ENCODE measurements at places on chromosomes 2 and 18. TPM values are rescaled to one million over a fixed set of nuclear protein-coding genes. Genes with fewer than 3 reads are reported as not detected.

DNA sequence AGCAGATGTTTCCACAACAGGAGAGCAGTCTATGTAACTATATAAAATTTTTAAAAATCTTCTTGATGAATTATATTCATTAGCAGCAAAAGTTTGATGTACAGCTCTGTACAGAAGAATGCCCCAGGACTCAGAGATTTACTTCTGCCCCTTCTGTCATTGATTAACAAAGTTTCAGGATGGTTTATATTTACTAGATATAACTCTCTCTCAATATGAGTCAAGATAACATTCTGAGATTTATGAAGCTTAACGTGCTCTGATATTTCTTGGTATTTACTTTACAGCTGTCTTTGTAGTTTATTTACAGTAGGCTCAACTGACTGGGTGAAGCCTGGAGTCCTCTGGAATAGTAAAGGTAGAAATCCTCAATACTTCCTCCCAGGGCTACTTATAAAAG lies 93.6 kb upstream of the HNMT start:
- no peak for DNase-seq

DNA sequence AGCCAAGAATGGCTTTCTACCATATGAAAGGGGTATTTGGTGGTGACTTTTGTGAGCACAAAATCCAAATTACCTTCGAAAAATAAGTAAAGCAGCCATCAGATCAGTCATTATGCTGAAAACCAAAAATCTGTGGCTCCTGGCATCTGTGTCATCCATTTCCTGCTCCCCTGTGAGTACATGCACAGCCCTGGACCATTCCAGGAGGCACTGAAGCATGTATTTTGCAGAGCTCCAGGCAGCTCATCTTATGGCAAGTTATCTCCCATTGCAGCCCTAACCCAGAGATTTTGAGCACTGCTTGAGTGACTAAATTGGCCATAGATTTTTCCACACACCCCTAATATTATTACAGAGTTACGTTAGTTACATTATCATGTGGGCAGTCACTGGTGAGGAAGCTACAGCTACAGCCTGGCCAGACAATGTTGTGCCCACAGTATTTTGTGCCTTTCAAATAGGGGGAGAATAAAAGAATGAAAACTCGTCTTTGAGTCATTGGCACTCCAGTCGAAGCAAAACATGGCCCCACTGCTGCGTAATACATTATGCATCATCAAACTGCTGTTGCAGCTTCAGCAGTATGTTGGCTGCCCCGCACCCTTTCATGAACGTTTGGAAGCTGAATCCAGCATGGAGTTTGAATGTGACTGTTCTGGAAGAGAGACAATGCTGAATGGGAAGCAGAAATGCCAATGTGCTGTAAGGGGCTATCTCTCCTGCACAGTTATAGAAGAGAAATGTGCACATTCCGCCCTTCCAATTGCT lies 702.2 kb downstream of the RNF144A start:
- DNase-seq = no peak

GRCh38 chr2:172698041-172698863 lies 37.4 kb upstream of the RAPGEF4 start:
- no peak for DNase-seq

DNA sequence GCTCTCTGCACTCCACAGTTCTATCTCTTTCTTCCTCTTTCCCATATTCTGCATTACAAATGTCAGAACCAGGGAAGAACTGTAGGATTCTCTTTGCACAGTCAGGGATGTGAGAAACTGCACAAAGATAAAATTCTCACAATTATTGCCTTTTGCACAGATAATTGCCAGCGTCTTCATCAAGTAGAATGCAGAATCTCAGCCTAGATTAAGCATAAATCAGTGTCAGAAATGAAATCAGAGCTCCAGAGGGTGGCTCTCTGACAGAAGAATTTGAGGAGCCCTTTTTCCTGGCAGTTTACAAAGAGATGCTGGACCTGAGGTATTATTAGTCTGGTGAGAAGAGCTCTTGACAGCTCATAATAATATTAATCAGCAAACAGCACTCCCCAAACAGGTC lies 173.1 kb downstream of the PTH2R start:
- no peak for DNase-seq

- no peak for DNase-seq
These were observed 1.9 kb downstream of the USP37 start for GRCh38 chr2:218566296-218566695.

GRCh38 chr2:157438863-157439823 lies 4.7 kb downstream of the CYTIP start:
- no peak for DNase-seq

GRCh38 chr2:24843330-24843860 lies 50.2 kb downstream of the CENPO start:
- no peak for DNase-seq

The IL18R1 gene
- 2.8 TPM for total RNA-seq

GRCh38 chr2:105786231-105787230 lies 41.8 kb downstream of the NCK2 start:
- no peak for DNase-seq

- DNase-seq = no peak
These were observed 146.0 kb upstream of the CYP26B1 start for GRCh38 chr2:72293620-72294019.

Data from gastrocnemius medialis (tissue), 4 donors.